Endothelial cell (in vitro differentiated cells): ENCODE measurements at places on chromosomes 12 and 14.
A peak's percentile ranks its signal among the peaks of the same experiment; 100 is the strongest.

GRCh38 chr12:75374971-75375370, 15.9 kb upstream of the GLIPR1L2 start:
- DNase-seq = no peak

- DNase-seq = no peak
Observed at GRCh38 chr12:116333402-116333801, 55.9 kb upstream of the MED13L start.

DNA sequence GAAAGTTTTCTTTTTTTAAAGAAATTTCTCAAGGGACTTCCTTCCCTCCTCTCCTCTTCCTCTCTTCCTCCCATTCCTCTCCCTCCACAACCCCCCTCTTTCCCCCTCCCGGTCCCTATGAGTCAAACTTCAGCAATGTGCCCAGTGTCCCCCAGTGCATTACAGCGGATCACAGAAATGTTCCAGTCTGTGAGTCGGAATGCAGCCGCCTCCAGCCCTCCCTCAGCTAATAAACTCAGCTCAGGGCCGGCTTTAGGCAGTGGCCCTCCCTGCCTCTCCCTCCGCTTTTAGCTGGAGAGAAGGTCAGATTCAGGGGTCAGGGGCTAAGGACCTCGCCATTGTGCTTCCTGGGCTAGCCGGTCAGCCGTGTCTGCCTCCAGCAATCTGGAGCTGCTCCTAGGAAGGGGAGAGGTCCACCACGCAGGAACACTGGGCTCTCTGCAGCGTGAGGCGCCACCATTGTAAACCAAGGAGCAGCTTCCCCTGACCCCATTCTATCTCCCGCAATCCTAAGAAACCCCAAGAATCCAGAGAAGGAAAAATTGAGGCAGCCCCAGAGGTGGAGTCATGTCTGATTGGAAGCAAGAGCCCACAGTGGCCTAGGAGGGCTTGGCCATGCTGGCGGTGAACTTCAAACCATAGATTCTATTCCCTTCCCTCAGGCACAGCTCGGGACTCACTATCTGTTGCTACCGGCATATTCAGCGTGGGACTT, 1.1 kb upstream of the HDAC7 start:
- DNase-seq = peak; percentile 57

- peak; percentile 22 for DNase-seq
Observed at GRCh38 chr14:21652209-21652808, 1.3 kb upstream of the OR4E2 start.
